ENCODE measurements at places on chromosomes 2 and 18.
A peak's percentile ranks its signal among the peaks of the same experiment; 100 is the strongest.

DNA sequence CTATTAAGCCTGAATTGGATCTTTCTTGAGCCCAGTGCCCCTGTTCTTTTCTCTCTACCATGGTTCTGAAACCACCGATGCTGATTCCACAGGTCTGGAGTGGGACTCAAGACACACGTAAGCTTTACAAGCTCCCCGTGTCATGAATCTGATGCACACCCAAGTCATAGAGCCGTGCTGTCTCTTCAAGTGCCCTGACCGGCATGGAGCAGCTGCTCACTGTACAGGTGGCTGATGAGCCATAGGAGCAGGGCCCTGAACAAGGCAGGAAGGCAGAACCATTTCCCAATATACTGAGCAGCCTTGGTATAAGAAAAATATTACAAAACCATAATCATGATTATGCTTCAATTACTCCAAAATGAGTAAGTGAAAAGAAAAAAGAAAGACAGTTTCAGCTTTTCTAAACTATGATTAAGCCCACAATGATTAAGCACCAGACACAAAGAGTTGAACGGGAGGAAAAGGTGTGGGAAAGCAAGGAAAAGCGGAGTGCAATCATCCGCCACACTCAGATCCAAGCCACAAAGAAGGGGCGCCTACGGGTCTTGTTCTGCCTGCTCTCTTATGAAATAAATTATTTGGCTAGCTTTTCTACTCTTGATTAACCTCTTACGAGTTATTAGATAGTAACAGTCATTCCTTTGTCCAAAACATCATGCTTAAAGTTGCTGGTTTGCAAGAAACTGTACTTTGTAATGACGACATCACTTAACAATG is 41.7 kb downstream of the NOL10 start:
- DNase-seq, result no peak

DNA sequence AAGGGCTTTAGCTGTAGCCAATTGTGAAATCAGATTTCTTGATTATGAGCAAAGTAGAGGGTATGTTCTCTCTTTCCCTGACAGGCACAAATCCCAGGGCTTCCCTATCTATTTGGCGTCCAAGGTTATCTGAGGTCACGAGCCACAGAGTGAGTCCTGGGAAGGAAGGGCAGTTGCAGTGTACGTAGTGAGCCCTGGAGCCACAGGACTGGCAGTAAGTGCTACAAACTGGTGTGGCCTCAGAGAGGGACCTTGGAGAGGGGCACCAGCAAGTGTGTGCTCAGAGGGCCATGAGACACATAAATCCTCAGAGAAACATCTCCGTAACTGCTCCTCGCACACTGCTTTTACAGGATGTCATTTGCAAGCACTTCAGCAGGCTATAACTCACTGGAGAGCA is 115.5 kb upstream of the SH3BP4 start:
- DNase-seq, result no peak

DNA sequence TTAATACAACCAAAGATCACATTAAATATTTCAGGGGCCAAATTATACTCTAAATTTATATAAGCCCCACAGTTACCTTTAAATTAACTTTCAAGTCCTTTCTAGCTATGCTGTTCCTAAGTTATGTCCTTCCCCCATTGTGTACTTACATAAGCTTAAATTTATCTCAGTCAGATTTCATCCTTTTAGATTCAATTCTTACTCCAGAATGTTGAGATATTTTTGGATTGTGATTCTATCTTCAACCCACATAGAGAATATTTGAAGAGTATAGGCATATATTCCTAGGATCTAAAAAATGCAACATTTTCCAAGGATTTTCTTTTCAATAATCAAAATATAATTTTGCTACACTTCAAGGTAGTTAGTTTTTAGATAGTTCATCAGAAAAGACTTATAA is 242.8 kb downstream of the KCNE4 start:
- DNase-seq, result no peak

- DNase-seq, result no peak
Observed at GRCh38 chr2:199310771-199311585, 146.8 kb downstream of the SATB2 start.

- DNase-seq, result no peak
Observed at GRCh38 chr2:170500770-170501169, 214.4 kb upstream of the SP5 start.

GRCh38 chr2:217858519-217859491 is 144.0 kb downstream of the TNS1 start:
- DNase-seq, result no peak

GRCh38 chr2:172307800-172308199 is 119.6 kb upstream of the ITGA6 start:
- DNase-seq, result no peak

DNA sequence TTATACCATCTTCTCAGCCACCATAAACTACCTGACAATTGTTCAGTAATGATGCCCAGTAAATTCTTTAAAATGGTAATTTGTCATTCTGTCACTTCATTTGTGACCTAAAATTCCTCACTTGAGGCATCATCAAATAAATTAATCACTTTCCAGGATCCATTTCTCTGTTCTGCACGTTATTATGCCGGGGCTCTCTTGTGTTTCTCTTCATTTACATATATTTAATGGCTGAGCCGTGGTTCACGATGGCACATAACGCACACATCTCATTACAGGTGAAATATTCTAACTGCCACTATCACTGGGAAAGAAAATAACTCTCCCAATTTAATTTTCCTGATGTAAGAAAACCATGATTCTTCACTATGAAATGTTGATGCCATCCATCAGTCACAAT is 529.6 kb downstream of the NR4A2 start:
- no peak for DNase-seq

GRCh38 chr2:200943527-200944105 is 19.8 kb downstream of the ORC2 start:
- no peak for DNase-seq

- DNase-seq, result no peak
Observed at GRCh38 chr18:75209951-75210258, 692 bp upstream of the TSHZ1 start.

GRCh38 chr18:45066886-45067285 is 386.2 kb downstream of the SETBP1 start:
- no peak for DNase-seq

DNA sequence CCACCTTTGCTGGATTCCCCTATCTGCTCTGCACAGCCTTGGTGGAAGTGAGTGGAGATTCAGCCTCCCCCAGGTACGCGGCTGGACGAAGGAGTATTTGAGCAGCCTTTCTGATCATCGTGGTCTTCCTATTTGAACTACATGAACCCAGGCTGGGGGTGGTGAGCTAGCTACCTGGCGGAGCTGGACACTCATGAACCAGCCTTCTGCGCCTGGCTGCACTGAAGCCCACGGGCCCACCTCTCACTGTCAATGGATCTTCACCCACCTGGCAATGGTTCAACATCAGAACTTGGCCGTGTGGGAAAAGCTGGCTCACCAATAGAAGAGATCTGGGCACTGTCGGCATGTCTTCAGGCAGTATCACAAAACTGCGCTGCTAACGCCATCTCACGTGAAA is 35.4 kb downstream of the ANKMY1 start:
- no peak for DNase-seq

- no peak for DNase-seq
Observed at GRCh38 chr2:3445891-3446290, 66.4 kb downstream of the TRAPPC12 start.

- peak; percentile 4 for DNase-seq
Observed at GRCh38 chr18:21997207-21998143, 171.9 kb upstream of the GATA6 start.

DNA sequence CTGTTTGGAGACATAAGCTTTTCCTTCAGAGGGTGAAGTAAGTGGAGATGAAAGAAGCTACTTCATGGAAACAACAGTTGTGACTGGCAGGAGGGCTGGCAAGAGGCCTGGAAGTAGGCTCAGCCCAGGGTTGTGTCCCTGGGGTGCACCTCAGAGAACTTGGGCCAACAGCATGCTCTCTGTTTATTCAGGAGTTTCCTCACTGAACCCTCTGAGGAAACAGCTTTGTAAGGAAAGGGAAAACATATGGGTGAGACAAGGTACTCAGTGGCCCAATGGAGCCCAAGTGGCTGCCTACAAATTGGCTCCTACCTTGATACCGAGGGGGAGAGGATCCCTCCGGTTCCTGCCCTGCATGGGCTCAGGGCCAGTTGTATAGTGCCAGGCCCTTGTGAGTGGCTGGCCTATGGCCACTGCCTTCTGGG is 115.5 kb upstream of the ITGA6 start:
- no peak for DNase-seq

DNA sequence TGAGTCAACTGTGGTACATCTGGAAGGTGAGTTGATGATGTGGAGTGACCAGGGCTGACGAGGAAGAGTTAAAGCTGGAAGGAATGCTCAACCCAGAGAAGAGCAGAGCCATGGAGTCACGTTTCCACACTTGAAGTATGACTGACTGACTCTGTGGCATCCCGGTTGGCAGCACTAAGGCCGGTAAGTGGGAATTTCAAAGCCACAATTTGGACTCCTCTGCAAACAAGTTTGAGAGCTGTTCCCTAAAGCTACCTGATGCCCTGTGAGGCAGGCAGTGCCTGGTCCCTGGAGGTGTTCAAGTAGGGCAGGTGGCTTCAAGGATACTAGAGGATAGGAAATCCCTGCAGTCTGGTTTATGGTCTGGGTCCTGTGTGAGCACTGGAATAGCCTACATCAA is 69.3 kb upstream of the ITGB6 start:
- DNase-seq, result no peak

Measured in CD4-positive, alpha-beta T cell treated with Interleukin-6 at 100 ng/mL for 8 hours (primary cell).